ENCODE measurements at places on chromosomes 3 and 15.

DNA sequence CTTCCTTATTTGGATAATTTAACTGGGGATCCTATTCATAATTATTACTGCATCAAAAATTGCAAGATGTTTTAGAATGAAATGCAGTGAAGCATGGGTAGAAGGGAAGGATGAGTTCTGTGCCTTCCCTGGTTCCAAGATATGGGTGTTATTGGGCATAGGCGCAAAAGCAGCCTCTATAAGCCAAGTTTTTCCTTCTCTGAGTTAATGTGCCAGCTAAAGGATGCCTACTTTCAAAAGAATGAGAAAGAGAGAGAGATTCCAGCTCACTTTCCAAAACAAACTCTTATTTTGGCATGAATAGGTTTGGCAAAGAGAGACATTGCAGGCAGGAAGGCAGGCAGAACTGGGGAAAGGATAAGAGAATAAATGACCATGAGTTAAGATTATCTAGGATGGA is 270.2 kb downstream of the TAFA4 start:
- DNase-seq, result no peak

DNA sequence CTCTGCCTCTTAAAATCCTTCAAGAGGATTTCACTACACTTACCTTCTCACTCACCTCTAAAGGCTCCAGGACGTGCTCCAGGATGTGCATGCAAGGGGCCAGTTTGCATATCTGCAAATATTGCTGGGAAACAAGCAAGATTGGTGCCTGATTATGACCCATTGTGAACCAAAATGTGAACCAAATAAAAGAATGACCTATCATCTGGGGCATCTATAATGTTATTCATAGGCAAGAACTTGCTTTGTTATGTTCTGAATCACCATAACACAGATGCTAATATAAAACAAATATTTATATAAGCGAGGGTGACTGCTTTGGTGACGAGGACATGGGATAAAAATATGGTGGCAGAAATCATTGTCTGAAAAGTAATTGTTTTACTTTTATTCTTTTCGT is 5.5 kb downstream of the IL12A start:
- peak; percentile 55 for DNase-seq

DNA sequence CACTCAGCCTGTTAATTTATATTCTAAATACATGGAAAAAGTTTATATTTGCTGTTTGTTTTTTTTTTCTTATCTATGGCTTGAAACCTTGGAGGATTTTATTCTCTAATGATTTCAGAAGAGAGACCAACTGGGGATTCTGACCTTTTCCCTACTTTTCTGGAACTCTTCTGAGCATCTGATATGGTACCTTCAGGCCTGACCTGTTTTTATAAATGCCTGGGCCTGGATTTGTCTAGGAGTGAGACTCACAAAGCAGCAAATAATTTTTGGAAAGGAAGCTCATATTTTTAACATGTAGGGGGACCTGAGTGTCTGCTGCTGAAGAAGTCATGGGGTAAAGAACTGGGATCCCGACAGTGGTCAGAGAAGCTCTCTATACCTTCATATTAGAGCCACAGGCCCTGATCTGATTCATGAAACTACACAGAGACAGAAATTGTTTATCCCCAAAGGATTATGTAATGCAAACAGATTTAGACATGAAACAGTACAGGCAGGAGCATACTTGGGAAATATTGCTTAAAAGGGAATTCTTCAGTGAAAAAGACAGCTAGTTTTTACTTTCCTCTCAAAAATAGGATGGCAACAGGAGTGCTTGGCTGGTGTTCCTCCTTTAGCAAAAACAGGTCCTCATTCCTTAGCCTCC is 15.9 kb downstream of the PPM1L start:
- no peak for DNase-seq

GRCh38 chr15:89566181-89566580 is 9.1 kb upstream of the TICRR start:
- no peak for DNase-seq

All from M059J (cell line).